HCT116 (cell line): ENCODE measurements at places on chromosomes 1 and 21. TPM values are rescaled to one million over a fixed set of nuclear protein-coding genes. Genes with fewer than 3 reads are reported as not detected.

GRCh38 chr21:34337741-34338140 lies 26.1 kb upstream of the KCNE2 start:
- no peak for DNase-seq

DNA sequence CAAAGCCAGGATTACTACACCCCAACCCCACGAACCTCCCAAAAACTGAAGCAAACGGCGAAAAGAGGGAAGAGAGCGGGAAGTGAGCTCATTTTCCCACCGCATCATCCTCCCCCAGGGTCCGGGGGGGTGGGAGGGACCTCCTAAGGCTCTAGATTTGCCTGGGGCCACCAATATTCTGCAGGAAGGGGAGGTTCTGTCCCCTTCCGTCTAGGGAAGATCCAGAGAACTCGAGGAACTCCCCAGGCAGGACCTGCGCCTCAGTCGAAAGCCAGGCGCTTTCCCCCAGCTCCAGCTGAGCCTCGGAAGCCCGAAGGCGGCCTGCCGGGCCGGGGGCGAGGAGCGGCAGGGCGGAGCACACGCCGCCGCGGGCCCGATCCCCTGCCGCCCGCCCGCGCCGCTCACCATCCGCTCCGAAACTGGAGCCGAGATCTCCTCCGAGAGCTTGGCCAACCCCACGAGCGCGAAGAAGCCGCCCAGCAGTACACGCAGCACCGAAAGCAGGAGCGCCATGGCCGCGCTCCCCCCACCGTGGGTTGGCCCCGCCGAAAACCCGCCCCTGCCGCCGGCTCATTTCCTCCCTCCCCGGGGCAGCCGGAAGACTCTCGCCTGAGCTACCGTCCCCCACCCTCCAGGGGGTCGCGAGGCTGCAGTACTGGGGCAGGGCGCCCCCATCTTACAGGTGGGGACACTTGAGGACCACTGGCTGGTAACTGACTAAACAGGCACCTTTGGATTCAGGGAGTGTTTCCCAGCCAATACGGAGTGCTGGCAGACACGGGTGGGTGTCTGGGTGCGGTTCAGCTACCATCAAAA lies at the start of gene TMEM35B:
Gene TMEM35B (minus strand): TSS at position 555 of the 816 bp plus-strand sequence. CDS start 42 bp downstream, at position 513.
- no peak for DNase-seq

- no peak for DNase-seq
Observed at GRCh38 chr1:160781186-160781766, 14.7 kb upstream of the LY9 start.

DNA sequence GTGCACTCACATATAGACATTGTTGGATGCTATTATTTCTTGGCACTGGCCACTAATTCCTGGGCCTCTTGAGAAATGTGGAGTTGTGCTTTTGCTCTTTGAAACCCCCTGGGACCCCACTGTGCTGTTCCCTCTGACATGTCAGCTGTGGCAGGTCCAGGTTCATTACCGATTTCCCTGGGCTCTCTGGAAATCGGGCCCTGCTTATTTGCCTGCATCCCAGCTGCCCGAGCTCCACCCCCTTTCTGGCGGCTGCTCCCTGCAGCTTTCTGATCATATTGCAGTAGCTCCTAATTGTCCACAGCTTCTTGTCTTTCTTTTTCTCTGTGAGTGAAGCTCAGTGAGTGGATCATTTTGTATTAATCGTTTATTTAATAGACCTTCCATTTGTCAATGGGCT lies 183.7 kb upstream of the FAM78B start:
- DNase-seq = no peak

GRCh38 chr1:91894036-91894761 lies 8.2 kb upstream of the TGFBR3 start:
- no peak for DNase-seq

DNA sequence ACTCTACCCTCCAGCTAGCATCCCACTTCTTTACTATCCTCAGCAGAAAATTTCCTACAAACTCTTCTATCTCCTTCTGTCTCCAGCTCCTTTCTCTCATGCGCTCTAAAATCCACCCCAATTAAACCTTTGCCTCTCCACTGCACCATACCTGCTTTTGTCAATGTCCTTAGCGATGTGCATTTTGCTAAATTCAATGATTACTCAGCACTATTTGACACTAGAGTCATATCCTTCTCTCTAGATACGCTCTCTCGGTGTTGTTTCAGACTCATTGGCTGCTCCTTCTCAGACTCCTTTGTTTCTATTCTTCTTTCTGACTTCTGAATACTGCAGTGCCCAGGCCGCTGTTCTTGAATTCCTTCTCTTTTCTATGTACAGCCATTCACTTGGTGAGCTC lies 144.2 kb downstream of the HLX start:
- no peak for DNase-seq

The GSTM5 gene
- total RNA-seq = not detected

The C1orf185 gene
- not detected for total RNA-seq

The RAB13 gene
- 93.6 TPM for total RNA-seq

The FBLIM1 gene
- total RNA-seq = 6.0 TPM
